ENCODE measurements at places on chromosomes 1 and 21.

DNA sequence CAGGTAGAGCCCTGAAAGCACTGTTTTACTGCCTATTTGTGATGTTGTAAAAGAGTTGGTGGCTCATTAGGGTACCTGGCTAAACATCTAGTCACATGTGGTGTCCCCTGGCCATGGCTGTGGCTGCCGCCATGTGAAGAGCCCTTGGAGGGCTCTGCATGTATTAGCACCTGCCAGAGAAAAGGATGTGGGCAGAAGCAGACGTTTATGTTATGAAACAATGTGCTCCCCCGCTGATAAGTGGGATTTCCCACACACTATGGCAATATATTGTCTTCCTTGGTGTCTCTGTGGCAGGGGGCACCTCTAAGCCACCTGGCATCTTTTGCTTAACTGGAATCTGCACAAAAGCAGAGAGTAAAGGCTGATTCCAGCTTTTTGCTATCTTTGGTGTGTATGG is 9.6 kb downstream of the TENT5C start:
- DNase-seq = no peak

- DNase-seq = no peak
These were observed 54.3 kb downstream of the ZNF697 start for GRCh38 chr1:119593805-119594204.

DNA sequence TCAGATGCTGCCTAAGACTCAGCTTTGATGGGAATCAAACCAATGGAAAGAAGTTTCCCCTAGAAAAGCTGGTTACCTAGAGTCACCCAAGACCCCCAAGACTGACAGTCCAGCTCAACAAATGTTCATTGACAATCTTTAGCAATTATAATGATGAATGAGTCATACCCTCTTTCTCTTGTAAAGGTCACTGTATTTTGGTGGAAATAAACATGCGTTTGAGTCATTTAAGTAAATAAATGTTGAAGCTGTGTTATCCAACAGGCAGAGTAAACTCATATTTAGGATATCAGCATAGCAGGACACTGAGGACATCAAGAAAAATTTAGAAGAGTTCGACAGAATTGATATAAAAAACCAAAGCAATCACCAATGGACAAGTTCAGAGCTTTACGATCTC is 295.9 kb downstream of the RGS7 start:
- DNase-seq = no peak

GRCh38 chr1:116161877-116162390 is 50.7 kb downstream of the MAB21L3 start:
- no peak for DNase-seq

GRCh38 chr1:103477101-103477500 is 48.4 kb upstream of the RNPC3 start:
- DNase-seq = no peak
